HL-60 (cell line): ENCODE measurements at places on chromosomes 2 and 18.

- no peak for DNase-seq
Measured at GRCh38 chr18:3794537-3795348, 344.8 kb downstream of the TGIF1 start.

DNA sequence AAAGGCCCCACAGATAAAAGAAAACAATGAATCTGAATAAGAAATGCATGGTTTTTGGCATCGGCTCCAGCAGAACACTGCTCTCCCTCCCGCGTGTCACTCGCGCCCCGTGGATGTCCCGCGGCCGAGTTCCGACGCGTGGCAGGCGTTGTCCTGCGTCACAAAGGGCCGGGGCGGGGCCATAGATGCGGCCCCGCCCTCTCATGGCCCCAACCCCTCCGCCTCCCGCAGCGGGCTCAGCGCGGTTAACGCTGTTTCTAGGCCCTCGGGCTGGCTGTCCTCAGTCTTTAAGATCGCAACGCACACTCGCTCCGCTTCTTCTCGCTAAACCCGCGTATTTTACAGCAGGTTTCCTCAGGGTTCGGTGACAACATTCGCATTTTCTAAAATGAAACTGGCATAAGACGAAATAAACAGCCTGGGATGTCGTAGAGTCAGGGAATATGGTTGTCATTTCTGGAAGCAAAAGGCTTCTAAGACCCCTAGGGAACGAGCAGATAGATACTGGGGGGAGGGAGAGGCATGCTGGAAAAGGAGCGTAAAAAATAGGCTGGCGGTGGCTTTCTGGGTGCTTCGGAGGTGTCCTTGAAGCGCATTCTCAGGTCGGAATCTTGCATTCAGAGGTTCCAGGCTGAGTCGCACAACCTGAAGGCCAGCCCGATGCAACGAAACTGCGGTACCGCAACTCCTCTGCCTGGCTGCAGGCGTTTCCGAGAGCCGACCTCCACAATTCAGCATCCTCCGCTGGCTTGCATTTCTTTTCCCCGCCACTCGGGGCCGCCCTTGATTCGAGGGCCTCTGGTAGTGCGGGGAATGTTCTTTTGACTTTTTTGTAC, at the start of gene FKBP7:
TSS of gene FKBP7 (minus strand) at position 162 of the 836 bp plus-strand sequence. CDS start at position 61, 101 bp downstream.
- DNase-seq, result peak; percentile 54

- no peak for DNase-seq
Measured at GRCh38 chr2:122530814-122531213, 775.4 kb downstream of the TSN start.

GRCh38 chr2:33067598-33067997, 120.8 kb downstream of the LTBP1 start:
- no peak for DNase-seq

DNA sequence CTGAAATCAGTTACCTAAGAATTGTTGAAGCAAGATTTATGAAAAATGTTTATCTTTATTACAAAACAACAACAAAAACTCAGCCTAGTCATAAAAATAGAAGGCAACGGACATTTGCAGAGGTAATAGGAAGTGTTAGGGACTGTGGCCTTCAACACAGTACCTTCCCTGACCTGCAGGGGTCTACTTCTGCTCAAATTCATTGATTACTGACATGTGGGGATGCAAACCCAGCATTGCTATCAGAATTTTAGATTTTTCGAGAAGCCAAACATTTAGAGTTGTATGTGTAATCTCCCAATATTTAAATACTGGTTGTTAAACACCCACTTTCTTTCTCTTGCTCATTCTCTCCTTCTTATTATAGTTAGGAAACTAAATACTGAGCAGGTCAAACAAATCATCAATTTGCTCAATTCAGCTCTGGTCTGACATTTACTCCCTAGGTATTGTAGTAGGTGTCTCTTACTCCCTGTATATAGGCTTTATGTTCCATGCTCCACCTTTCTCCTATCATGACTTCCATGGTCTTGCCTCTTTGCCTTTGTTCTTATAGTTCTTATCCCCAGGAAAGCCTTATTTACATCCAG, 198.5 kb downstream of the UBE2E3 start:
- no peak for DNase-seq

DNA sequence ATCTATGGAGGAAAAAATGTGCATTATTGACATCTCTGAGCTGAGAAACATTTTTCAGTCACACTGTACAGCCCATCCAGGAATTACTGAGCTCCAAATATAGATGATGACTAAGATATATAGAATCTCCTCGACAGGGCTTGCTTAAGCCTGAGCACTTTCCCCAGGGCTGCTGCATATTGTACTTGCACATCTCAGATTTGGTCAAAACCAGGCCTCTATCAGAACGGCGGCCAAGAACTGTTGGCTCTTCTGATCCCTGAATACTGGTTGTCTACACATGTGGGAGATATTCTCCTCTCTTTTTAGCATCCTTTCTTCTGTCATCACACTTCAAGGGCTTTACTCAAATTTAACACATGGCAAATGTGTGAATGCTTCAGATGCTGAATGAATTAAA, 201.5 kb upstream of the SLC35G4 start:
- no peak for DNase-seq

- DNase-seq, result no peak
Measured at GRCh38 chr2:23918837-23919489, 8.0 kb downstream of the ATAD2B start.

- DNase-seq, result no peak
Measured at GRCh38 chr2:42064417-42064942, 16.7 kb downstream of the PKDCC start.

- DNase-seq, result no peak
Measured at GRCh38 chr18:76973520-76974266, 151.3 kb downstream of the ZNF236 start.

GRCh38 chr2:217884985-217885384, 117.8 kb downstream of the TNS1 start:
- DNase-seq, result no peak

DNA sequence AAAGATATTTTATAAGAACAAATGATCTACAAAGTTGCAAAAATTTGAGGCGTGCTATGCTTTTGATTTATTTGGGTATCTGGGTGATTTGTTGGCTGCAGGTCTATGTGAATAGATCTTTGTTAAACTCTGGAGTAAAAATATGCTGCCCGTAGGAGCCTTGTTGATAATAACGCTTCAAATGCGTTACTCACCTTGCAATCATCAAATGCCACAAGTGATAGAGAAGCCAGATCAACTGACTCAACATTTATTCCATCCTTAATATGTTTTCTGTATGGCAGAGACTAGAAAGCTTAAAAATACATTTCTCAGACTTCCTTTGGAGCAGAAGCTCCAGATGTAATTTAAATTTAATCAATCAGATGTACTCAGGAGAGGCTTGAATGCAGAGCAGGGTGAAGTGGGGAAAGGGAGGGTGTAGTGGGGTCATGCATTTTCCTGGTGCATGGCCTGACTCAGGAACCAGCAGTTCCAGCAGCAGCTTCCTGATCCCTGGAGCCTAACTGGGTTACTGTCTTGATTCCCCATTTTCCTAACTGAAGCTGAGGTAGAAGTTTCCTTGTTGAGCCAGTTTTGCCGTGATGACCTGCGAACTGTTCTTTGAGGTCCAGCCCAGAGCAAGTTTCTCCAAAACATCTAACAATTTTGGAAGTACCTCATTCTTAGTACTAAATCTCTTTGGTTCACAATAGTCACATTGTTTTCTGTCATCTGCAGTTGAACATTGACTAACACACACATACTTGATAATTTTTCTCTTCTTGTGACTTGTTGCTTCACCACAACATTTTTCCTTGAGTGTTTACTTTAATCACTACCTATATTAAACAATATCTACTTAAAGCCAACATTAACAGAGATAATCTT, 284.7 kb upstream of the CWC22 start:
- no peak for DNase-seq

DNA sequence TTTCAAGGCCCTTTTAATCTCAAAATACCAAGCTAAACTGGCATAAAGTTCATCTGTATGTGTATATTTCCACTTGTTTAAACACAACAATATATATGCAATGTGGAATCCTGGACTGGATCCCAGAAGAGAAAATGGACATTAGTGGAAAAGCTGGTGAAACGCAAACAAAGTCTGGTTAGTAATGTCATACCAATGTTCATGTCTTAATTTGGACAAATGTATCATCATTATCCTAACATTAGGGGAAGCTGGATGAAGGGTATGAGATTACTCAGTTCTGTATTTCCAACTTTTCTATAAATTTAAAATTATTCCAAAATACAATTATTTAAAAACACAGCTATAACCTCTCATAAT, 3.8 kb downstream of the SP3 start:
- DNase-seq, result no peak

GRCh38 chr2:68134554-68134953, 23.1 kb upstream of the PNO1 start:
- DNase-seq, result no peak

DNA sequence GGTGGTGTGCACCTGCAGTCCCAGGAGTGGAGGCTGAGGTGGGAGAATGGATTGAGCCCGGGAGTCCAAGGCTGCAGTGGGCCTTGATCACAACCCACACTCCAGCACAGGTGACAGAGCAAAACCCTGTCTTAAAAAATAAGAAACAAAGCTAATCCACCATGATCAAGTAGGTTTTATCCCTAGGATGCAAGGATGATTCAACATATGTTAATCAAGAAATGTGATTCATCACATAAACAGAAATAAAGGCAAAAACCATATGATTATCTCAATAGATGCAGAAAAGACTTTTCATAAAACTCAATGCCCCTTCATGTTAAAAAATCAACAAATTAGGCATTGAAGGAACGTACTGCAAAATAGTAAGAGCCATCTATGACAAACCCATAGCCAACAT, 58.1 kb downstream of the CCBE1 start:
- DNase-seq, result no peak

DNA sequence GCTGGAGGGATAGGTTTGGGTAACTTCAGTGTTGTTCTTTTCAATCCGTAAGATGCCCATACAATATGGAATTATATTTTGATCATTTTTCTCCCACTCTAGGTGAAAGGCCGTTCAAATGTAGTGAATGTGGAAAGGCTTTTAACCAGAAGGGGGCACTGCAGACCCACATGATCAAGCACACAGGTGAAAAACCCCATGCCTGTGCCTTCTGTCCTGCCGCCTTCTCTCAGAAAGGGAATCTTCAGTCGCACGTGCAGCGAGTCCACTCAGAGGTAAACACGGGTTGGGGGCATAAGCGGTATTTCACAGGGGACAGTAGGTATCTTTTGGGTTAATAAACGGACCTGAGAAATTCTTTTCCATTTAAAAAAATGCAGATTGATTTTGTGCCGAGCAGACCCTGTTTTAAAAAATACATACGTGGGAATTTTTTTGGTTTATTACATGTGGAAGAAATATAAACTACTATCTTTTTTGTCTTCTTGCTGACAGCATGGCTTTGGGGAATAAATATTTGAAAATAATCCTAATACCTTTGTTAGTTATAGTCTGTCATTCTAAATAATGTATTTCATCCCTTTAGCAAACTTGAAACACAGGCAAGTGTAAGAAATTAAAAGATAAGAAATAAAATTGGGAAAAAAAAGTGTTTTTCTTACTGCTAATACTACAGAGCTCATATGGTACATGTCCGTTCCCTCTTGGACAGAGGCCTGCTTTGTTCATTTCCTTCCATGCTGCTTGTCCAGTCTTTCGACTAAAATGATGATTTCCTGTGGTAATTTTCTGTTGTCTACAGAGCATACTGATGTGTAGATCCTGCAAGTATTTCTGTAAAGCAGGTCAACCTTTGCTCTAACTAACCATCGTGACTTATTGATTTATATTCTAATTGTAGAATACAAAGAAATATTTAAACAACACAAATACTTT, 53.3 kb downstream of the ZNF236 start:
- peak; percentile 22 for DNase-seq

DNA sequence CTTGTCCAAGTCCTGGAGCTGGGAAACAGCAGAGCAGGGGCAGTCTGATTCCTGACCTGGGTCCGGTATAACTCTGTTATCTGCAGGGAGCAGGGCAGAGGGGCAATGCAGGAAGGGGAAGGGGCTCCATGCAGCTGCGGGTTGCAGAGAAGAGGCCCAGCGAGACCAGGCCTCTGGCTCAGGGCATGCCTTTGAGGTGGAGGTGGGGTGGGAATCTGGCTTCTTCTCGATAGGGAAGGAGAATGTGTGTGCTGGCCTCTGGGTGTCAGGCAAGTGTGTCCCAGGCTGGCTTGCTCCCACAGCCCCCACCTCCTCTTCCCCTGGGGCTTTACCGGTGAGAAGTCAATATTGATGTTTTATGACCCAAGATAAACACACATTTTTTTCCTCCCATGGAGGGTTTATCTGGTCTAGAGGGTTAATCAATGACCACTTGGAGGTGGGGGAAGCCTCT, 187.1 kb upstream of the HAAO start:
- DNase-seq, result no peak

DNA sequence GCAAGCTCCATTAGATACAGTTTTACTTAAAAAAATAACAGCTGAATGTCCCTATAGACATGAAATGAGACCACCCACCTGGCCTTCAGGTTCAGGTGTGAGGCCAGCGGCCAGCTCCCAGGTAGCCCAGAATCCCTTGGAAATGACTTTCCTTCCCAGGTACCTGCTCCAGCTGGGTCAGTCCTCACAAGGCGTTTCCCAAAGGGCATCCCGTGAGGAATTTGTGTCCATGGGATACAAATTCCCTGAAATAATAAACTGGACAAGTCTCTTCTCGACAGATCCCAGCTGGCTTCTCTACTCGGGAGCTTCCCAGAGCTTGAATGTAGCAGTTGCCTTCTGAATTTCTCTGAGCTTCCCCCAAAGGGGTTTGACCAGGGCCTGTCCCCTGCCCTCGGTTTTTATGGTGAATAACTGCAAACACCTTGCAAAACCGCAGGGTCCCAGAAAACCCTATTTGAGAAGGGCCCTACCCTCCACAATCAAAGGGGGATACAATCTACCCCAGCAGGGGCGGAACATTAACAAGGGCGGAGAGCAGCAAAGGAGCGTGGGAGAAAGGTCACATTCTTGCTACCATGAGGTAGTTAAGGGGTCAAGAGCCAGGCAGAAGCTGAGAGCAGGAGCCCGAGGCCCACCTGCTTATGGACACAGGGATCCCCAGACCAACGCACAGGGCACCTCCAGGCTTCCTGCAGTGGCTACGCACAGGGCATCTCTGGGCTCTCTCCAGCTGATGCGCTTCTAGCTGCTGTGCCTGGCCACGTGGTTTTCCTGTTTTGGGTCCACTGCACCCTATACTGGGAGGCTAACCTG, 107.7 kb downstream of the HDAC4 start:
- no peak for DNase-seq
